Posterior vena cava (tissue), 2 donors: ENCODE measurements at places on chromosomes 6 and 20. TPM values are rescaled to one million over a fixed set of nuclear protein-coding genes. Genes with fewer than 3 reads are reported as not detected.

Gene VGLL2
- total RNA-seq: not detected

Gene SYCP2
- 0.97 TPM for total RNA-seq

Gene BLTP3A
- 11.2 TPM for total RNA-seq

Gene DBNDD2
- total RNA-seq: 119 TPM

Gene THBS2
- 373 TPM for total RNA-seq

Gene SOBP
- total RNA-seq: 20.0 TPM

Gene SLC22A16
- total RNA-seq: 1.00 TPM

Gene DTNBP1
- 22.3 TPM for total RNA-seq

Gene PKIB
- total RNA-seq: 0.37 TPM

Gene SLA2
- 0.38 TPM for total RNA-seq

Gene BMP5
- total RNA-seq: 0.32 TPM

Gene SCAND1
- total RNA-seq: 35.5 TPM

Gene PLCB1
- total RNA-seq: 20.8 TPM

Gene RIPOR3
- 10.6 TPM for total RNA-seq

Gene CLDN20
- not detected for total RNA-seq

Gene KIF25
- not detected for total RNA-seq

Gene LAMA5
- total RNA-seq: 183 TPM

Gene TREM2
- 3.8 TPM for total RNA-seq

Gene FUT9
- total RNA-seq: not detected

Gene DYNLT2
- 1.1 TPM for total RNA-seq

Gene MROH8
- total RNA-seq: 3.6 TPM

Gene C6orf58
- not detected for total RNA-seq

Gene GSTA2
- total RNA-seq: not detected

Gene POPDC3
- not detected for total RNA-seq

Gene SMLR1
- not detected for total RNA-seq

Gene HMGCLL1
- total RNA-seq: 0.42 TPM

Gene SCUBE3
- 50.1 TPM for total RNA-seq

Gene ELOVL5
- total RNA-seq: 52.2 TPM

Gene ZFP64
- total RNA-seq: 8.1 TPM

Gene RNF114
- total RNA-seq: 46.6 TPM

Gene EPPIN
- total RNA-seq: not detected

Gene PNISR
- 79.0 TPM for total RNA-seq

Gene LRRC73
- 0.90 TPM for total RNA-seq

Gene HLA-G
- 0.19 TPM for total RNA-seq

Gene TSPYL1
- total RNA-seq: 80.3 TPM

Gene ABHD16A
- 39.4 TPM for total RNA-seq

Gene BANF2
- not detected for total RNA-seq

Gene SLC17A1
- not detected for total RNA-seq

Gene PYGB
- total RNA-seq: 132 TPM

Gene NR2E1
- not detected for total RNA-seq

Gene SNAP25
- 0.62 TPM for total RNA-seq

Gene HAO1
- total RNA-seq: not detected

Gene PAK5
- not detected for total RNA-seq

Gene PHIP
- total RNA-seq: 25.5 TPM

Gene KCNQ5
- total RNA-seq: 4.0 TPM

Gene CASS4
- total RNA-seq: 2.1 TPM

Gene PXDC1
- total RNA-seq: 99.5 TPM

Gene MOG
- not detected for total RNA-seq

Gene DEFB132
- not detected for total RNA-seq

Gene BMP2
- 3.2 TPM for total RNA-seq

Gene CRISP3
- 0.19 TPM for total RNA-seq

Gene TCP1
- total RNA-seq: 137 TPM
